ENCODE measurements at places on chromosomes 4 and X. TPM values are rescaled to one million over a fixed set of nuclear protein-coding genes. Genes with fewer than 3 reads are reported as not detected.

The PNMA6F gene
- total RNA-seq, result not detected

The RHOXF2 gene
- total RNA-seq, result not detected

The LINC00632 gene
- total RNA-seq, result not detected

DNA sequence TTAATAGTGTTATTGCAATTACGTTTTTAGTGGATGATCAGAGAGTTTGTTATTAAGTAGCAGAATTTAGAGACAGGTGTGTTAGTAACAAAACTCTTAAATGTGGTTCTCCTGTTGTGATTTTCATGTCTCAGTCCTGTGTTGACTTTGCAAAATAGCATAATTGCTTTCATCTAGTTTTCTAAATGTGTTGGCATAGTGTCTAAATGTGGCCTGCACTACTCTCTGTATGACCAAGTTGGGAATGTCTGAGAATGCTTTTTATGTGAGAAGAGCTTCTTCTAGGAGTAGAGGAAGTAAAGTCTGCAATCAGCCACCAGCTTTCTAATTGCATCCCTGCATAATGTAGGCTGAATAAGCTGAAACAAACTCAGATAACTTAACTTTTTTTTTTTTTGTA, 158.6 kb upstream of the FAT1 start:
- H3K4me1 ChIP-seq, result no peaks in the 10 kb centered on the region
- no peaks in the 10 kb centered on the region for H3K27me3 ChIP-seq
- no peak overlapping the region for H3K27ac ChIP-seq
- no peak overlapping the region for H3K4me3 ChIP-seq

DNA sequence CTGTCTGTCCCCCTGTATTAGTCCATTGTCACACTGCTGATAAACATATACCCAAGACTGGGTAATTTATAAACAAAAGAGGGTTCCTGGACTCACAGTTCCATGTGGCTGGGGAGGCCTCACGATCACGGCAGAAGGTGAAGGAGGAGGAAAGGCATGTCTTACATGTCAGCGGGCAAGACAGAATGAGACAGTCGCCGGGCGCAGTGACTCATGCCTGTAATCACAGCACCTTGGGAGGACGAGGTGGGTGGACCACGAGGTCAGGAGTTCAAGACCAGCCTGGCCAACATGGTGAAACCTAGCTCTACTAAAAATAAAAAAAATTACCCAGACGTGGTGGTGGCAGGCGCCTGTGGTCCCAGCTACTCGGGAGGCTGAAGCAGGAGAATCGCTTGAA, 24.7 kb downstream of the IL3RA start:
- no peak overlapping the region for H3K27ac ChIP-seq
- DNase-seq, result no peak
- H3K4me1 ChIP-seq, result no peaks in the 10 kb centered on the region
- no peaks in the 10 kb centered on the region for H3K27me3 ChIP-seq

GRCh38 chr4:148850257-148850995, 408.2 kb upstream of the NR3C2 start:
- H3K4me3 ChIP-seq, result no peak overlapping the region
- H3K4me1 ChIP-seq, result no peaks in the 10 kb centered on the region
- H3K36me3 ChIP-seq, result no peaks in the 10 kb centered on the region
- H3K27me3 ChIP-seq, result no peaks in the 10 kb centered on the region

- peaks cover 73% of the 10 kb centered on the region for H3K4me1 ChIP-seq
- no peak overlapping the region for H3K4me3 ChIP-seq
- peak; percentile 64 for DNase-seq
- H3K36me3 ChIP-seq, result no peaks in the 10 kb centered on the region
- H3K27ac ChIP-seq, result peak overlapping the region; percentile 71
These were observed 203.4 kb downstream of the MAML3 start for GRCh38 chr4:139950568-139950967.

DNA sequence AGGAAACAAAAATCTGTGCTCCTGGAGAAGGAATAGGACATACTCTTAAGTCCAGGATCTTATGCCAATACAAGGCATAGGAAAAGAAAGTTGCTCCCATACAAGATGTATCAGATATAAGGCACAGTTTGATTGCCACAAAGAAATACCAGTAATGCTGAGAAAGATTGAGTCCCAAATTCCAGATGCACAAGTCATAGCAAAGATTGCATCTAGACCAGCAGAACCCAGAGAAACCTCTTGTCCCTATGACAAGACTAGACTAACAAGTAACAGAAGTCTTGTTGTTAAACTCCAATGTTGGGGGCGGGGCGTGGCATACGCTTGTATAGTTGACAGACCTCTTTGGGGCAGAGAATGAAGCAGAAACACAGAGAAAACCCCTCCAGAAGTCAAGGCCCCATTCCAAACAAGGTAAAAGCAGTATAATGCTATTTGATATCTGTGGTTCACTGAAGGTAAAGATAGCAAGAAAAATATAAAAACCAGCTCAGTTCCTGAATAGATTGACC, 671.5 kb upstream of the GRIA3 start:
- no peak overlapping the region for H3K4me3 ChIP-seq
- no peaks in the 10 kb centered on the region for H3K36me3 ChIP-seq
- no peaks in the 10 kb centered on the region for H3K27me3 ChIP-seq
- no peak overlapping the region for H3K27ac ChIP-seq
- DNase-seq, result no peak
- no peaks in the 10 kb centered on the region for H3K4me1 ChIP-seq

- no peak overlapping the region for H3K4me3 ChIP-seq
- H3K4me1 ChIP-seq, result no peaks in the 10 kb centered on the region
- H3K36me3 ChIP-seq, result no peaks in the 10 kb centered on the region
- H3K27me3 ChIP-seq, result no peaks in the 10 kb centered on the region
These were observed 841.3 kb downstream of the PDHA2 start for GRCh38 chr4:96681218-96681617.

- no peak overlapping the region for H3K4me3 ChIP-seq
- no peaks in the 10 kb centered on the region for H3K4me1 ChIP-seq
- DNase-seq, result no peak
- H3K27ac ChIP-seq, result no peak overlapping the region
- no peaks in the 10 kb centered on the region for H3K27me3 ChIP-seq
- H3K36me3 ChIP-seq, result no peaks in the 10 kb centered on the region
These were observed 64.0 kb downstream of the CCNG2 start for GRCh38 chr4:77220828-77221613.

DNA sequence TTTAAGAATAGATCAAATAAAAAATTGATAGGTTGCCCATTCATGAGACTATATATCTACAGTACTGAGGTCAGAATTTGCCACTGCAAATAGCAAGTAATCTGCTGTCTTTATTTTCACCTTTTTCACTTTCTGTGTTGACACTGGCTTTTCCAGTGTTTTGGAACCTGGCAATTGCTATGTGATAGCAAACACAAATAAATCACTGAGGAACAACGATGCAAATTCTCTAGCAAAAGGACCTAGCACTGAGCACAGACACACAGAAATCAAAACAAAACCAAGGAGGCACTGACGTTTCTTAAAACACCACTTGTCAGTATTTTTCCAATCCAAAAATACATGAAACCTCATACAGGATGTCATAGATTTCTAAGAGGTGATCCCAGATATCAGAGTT, 210.7 kb downstream of the DHX15 start:
- H3K4me1 ChIP-seq, result no peaks in the 10 kb centered on the region
- no peak overlapping the region for H3K4me3 ChIP-seq
- no peaks in the 10 kb centered on the region for H3K36me3 ChIP-seq
- DNase-seq, result no peak

- no peaks in the 10 kb centered on the region for H3K36me3 ChIP-seq
- H3K4me3 ChIP-seq, result no peak overlapping the region
- H3K27ac ChIP-seq, result no peak overlapping the region
- no peak for DNase-seq
- no peaks in the 10 kb centered on the region for H3K27me3 ChIP-seq
- H3K4me1 ChIP-seq, result peaks cover 4% of the 10 kb centered on the region
These were observed 128.2 kb downstream of the CBR4 start for GRCh38 chr4:168881781-168882420.

GRCh38 chr4:5340991-5341451, 289.7 kb downstream of the STK32B start:
- H3K4me1 ChIP-seq, result no peaks in the 10 kb centered on the region
- DNase-seq, result no peak
- no peak overlapping the region for H3K27ac ChIP-seq
- no peaks in the 10 kb centered on the region for H3K27me3 ChIP-seq
- H3K36me3 ChIP-seq, result no peaks in the 10 kb centered on the region

DNA sequence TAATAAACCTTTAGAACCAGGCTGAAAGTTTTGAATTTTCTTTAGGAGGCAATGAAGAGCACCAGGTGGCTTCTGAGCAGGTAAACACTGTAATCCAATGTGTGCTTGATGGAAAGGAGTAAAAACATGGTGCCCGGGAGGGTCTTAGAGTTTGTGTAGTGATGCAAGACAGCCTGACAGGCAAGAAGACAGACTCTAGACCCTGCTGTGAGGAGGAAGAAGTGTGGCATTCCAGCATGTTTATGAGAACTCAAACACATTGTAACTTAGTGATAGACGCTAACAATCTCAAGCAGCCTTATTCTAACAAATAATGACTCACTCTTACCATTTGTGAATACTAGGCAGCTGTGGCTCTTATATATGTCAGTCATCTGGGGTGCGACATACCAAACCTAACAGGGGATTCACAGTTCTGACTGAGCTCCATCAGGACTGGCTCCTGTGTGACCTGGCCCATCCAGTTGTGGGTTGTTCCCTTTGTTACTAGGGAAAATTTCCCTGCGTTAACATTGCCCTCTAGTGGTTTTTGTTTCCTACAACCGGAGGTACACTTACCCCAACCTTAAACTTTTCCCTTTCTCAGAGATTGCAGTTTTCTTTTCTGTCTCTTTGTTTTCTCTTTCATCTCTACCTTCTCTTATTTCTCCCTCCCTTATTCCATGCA, 53.8 kb downstream of the VSIG4 start:
- no peak overlapping the region for H3K27ac ChIP-seq
- DNase-seq, result peak; percentile 83
- no peaks in the 10 kb centered on the region for H3K4me1 ChIP-seq
- no peak overlapping the region for H3K4me3 ChIP-seq

DNA sequence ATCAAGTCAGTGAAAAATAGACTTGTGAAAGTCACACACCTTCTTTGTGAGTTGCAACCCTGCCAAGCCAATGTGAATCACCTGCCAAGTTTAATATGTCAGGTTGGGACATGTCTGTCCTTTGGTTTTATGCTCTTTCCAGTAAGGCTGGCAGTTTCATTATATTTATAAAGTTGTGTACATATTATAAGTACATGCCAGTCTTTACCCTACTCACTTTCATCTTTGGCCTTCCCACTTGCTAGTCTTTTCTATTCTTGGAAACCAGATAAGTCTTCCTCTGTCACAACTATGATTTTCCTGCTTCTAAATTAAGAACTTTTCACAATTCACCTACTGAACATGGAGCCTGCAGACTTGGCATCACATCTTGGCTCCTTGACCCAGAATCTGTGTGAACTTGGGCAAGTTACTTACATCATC, 680.7 kb upstream of the BOD1L1 start:
- H3K4me1 ChIP-seq, result no peaks in the 10 kb centered on the region
- no peak overlapping the region for H3K4me3 ChIP-seq
- H3K27ac ChIP-seq, result no peak overlapping the region
- no peaks in the 10 kb centered on the region for H3K27me3 ChIP-seq
- H3K36me3 ChIP-seq, result no peaks in the 10 kb centered on the region
- DNase-seq, result no peak

GRCh38 chrX:45669715-45670340, 469.2 kb upstream of the DIPK2B start:
- H3K36me3 ChIP-seq, result no peaks in the 10 kb centered on the region
- no peak for DNase-seq
- no peak overlapping the region for H3K4me3 ChIP-seq
- H3K27me3 ChIP-seq, result no peaks in the 10 kb centered on the region
- H3K4me1 ChIP-seq, result no peaks in the 10 kb centered on the region
- no peak overlapping the region for H3K27ac ChIP-seq

DNA sequence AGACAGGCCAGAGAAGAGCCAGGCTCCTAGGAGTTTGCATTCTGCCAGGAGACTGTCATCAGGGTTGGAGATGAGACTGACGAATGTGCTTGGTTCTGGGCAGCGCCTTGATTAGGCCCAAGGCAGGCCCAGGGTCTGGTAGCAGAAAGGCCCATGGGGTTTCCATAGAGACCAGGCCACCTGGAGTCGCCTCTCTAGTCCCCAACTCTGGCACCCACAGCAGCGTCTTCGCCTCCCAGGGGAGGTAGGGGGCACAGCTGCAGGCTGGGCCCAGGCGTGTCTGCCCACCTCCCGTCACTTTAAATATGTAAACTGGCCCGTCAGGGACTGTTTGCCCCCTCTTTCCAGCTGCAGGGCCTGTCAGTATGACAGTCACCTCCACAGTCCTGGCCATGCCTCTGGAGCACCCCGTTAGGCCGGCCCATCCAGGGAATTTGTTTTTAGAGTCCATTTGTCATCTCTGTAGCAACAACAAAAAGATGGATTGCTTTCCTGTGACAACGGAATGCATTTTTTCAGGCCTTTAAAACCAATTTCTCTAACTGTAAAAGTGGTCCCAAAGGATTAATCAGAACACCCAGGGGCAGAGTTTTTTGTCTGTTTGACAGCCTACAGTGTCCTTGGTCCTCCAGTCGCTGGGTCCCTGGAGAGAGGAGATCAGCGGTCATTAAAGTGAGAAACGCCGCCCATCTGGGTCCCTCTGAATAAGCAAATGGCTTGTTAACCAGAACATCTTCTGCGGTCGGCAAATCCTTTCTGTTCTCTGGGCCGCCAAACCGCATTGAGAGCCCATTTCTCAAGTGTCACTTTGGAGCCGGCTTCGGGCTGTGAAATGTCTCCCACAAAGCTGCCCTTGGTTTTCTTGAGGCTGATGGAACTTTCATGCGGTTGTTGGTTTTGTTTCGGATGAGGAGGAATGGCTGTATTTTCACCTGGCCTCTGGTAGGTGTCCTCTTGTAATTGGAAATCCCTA, 153.0 kb upstream of the PSAPL1 start:
- H3K4me1 ChIP-seq, result no peaks in the 10 kb centered on the region
- no peak overlapping the region for H3K27ac ChIP-seq
- no peaks in the 10 kb centered on the region for H3K27me3 ChIP-seq
- DNase-seq, result no peak

- no peaks in the 10 kb centered on the region for H3K4me1 ChIP-seq
- H3K27me3 ChIP-seq, result no peaks in the 10 kb centered on the region
- no peak for DNase-seq
- no peaks in the 10 kb centered on the region for H3K36me3 ChIP-seq
- H3K4me3 ChIP-seq, result no peak overlapping the region
These were observed 187.9 kb upstream of the FAM9B start for GRCh38 chrX:9221781-9222180.

DNA sequence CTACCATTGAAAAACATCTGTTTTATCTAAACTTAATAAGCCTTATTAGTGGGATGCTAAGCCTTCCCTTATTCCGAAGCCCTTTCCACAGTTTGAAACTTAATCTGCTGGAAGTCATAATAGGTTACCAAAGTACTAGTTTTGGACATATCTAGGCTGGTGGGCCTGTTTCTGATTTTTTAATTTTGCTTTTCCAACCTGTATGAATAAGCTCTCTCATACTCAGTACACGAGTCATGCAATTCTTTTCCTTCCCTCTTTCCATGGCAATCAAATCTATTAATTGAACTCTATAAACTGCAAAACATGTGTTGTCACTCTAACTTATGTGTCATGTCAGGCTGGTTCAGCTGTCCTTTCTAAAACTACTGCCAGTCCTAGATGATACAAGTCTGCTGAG, 91.0 kb downstream of the AMMECR1 start:
- H3K27ac ChIP-seq, result no peak overlapping the region
- no peak for DNase-seq
- peaks cover 22% of the 10 kb centered on the region for H3K4me1 ChIP-seq
- no peaks in the 10 kb centered on the region for H3K36me3 ChIP-seq
- no peak overlapping the region for H3K4me3 ChIP-seq

- H3K36me3 ChIP-seq, result no peaks in the 10 kb centered on the region
- no peaks in the 10 kb centered on the region for H3K4me1 ChIP-seq
- H3K27me3 ChIP-seq, result no peaks in the 10 kb centered on the region
- no peak for DNase-seq
- H3K4me3 ChIP-seq, result no peak overlapping the region
These were observed 29.6 kb downstream of the SMARCA1 start for GRCh38 chrX:129493643-129494042.

Measured in Karpas-422 (cell line).